ENCODE measurements at places on chromosomes 12 and 14.

- no peak for DNase-seq
Observed at GRCh38 chr12:112482733-112483132, 64.0 kb downstream of the PTPN11 start.

DNA sequence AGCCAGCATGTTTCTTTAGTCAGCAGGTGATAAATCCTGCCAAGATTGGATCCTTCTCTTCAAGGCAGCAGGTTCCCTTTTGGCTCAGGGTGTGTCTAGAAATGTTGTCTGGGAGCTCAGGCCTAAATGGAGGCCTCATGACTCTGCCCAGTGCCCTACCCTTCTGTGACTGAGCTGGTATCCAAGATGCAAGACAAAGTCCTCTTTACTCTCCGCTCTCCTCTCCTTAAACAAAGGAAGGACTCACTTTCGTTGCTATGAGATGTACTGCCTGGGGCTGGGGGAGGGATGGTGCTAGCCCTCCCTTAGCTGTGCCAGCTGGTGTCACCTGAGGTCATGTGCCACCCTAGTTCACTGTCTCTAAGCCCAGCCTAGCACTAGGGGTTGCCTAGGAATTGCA lies 13.8 kb upstream of the TMPRSS12 start:
- no peak for DNase-seq

DNA sequence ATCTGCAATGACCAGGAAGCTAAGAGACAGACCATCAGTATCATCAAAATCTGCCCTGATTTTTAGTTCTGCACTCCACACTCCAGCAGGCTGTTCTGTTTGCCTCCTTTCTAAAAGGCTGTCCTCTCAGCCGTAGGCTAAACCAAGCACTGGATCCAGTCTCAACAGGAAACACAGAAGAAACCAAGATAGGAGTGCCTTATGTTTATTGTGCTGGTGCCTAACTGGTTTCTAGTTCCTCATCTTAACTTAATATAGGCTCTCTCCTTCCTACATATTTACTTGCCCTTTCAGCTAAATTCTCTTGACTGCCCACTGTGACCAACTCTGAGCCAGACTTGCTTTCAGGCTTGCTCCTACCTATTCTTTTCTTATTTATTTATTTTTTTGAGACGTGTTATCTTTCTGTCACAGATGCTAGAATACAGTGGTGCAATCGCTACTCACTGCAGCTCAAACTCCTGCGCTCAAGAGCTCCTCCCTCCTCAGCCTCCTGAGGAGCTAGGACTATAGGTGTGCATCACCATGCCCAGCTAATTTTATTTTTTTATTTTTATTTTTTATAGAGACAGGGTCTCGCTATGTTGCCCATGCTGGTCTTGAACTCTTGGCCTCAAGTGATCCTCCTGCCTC lies 30.8 kb downstream of the GALNT4 start:
- no peak for DNase-seq

GRCh38 chr12:131473741-131474709 lies 236.9 kb upstream of the SFSWAP start:
- no peak for DNase-seq

- DNase-seq, result no peak
Observed at GRCh38 chr12:119676022-119676421, 8.1 kb downstream of the PRKAB1 start.

DNA sequence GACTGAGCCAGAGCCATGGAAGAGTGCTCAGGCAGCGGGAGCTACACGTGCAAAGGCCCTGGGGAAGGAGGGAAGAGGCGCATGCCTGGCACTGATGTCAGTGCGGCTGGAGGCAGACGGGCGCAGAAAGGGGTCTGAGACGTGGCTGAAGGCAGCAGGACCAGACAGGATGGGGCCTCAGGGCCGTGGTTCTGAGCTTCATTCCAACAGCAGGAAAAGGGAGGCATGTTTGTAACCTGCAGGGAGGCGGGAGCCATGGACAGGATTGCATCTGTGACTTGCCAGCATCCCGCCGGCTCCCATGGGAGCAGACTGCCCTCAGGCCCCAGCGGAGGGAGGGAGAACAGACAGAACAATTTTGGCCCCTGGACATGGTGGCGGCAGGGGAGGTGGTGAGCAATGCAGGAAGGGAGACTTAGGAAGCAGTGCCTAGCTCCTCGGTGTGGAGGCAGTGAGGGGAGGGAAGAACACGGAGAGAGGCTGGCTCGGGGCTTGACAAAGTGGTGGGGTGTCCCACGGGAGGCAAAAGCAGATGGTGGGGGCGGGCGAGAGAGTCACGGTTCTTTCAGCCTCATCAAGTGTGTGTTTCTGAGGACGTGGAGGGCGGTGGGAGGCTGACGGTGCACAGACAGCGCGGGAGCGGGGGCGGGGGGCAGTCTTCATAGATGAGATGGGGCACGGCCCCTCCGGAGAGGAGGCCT lies 33.3 kb upstream of the INF2 start:
- DNase-seq, result no peak

GRCh38 chr12:50595667-50596066 lies 90.9 kb downstream of the DIP2B start:
- no peak for DNase-seq

DNA sequence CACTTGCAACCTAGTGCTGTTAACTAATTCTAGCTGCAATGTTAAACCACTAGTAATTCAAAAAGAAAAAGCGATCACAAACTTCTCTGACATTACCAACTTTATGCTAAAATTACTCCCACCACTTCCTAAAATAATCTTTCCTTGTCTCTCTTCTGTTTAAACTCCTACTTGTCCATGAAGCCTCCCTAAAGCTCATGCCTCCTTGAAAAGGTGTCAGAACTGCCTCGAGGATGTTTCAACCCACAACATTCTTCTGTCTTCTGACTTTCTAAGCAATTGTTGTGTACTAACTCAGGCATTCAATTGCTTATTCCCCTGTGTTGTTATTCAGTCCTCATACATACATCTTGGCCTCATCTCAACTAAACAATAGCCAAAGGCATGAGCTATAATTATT lies 5.9 kb downstream of the GNPTAB start:
- no peak for DNase-seq

DNA sequence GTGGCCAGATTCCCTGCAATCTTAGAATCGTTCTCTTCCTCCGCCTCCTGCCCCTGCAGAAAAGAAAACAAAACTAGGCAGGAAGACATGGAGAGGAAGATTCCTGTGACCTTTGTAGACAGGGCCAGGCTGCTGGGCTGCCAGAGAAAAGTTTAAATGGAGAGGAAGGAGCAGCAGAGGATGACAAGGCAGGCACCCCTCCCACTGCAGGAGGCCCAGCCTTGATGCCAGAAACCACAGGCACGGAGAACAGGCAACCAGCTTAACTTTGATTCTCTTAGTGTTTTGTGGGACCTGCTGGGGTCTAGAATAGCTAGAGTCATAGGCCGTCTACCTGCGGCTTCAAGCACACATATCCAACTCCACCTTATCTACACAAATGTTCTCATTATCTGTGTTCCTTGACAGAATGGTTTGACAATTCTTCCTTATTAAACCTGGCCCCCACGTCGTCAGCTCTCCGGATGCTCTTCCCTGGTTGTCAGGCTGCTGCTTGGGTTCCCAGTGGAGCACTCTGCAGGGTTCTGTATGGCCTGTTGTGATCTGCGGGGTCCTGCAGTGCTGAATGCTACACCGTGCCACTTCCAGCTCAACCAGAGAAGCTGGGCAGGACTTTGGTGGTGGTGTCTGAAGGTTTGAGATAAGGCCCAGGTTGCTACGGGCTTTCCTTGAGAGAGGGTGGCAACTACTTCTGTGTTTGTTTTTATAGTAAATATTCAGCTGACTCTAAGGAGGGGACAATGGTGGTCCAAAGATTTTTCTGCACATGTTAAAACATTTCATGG lies 609.5 kb downstream of the AACS start:
- DNase-seq, result no peak

- peak; percentile 45 for DNase-seq
Observed at GRCh38 chr14:71658261-71658860, 273.9 kb upstream of the RGS6 start.

DNA sequence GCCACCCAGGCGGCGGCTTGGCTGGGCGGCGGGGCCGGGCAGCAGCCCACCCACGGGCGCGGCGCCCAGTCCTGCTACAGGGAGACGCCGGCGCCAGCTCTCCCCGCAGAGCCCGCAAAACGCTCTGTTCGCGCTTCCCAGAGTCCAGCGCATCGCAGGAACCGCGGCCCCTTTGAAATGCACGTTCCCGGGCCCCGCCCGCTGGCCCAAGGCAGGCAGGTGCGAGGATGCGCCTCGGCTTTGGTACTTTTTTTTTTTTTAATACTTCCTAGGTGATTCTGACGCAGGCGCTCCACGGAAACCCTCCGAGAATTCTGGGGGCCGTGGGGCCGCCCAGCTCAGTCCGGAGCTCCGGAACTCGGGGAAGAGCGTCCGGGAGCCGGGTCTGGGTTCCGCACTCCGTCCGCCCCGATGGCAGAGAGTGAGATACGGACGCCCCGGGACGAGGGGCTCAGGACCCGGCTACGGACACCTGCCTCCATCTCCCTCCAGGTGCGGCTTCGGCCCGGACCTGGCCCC lies 483 bp downstream of the POC1B start:
- DNase-seq, result no peak

- DNase-seq, result no peak
Observed at GRCh38 chr14:96501217-96501739, 904 bp upstream of the PAPOLA start.

- DNase-seq, result no peak
Observed at GRCh38 chr12:100077367-100077766, 65.3 kb downstream of the BLTP3B start.

- DNase-seq, result peak; percentile 98
Observed at GRCh38 chr12:80593766-80594165, 113.7 kb upstream of the MYF6 start.

- peak; percentile 58 for DNase-seq
Observed at GRCh38 chr12:15778126-15778525, 11.1 kb downstream of the EPS8 start.

DNA sequence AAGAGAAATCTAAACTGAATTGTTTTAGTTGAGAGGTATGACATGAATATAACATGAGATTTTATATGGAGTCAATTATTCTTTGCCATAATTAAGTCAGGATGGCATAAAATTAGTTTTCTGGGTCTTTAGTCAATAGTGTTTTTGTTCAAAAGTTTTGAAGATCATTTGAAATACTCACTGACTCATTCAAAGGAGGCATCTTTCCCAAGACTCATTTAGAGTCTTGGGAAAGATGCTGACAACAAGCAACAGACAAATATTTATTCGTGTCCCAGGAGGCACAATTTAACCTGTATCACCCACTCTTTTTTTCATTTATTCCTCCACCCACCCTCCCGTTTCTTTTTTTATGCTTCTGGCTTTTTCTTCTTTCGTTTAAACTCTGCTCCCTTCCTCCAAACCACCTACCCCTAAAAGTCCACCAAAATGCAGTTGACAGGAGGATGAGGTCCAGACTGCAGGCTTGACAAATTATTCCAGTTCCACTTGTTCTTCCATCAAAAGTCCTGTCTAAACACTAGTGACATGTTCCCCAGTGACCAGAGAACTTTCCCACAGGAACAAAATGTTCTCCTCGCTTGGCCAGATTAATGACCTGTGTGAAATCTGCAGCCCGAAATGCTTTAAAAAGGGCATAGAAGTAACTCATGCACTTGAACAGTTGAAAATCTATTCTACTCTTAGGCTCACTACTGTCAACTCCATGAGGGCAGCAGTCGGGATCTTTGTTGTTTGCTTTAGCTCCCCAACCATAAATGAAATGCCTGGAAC lies 43.3 kb upstream of the CSRP2 start:
- DNase-seq, result no peak

DNA sequence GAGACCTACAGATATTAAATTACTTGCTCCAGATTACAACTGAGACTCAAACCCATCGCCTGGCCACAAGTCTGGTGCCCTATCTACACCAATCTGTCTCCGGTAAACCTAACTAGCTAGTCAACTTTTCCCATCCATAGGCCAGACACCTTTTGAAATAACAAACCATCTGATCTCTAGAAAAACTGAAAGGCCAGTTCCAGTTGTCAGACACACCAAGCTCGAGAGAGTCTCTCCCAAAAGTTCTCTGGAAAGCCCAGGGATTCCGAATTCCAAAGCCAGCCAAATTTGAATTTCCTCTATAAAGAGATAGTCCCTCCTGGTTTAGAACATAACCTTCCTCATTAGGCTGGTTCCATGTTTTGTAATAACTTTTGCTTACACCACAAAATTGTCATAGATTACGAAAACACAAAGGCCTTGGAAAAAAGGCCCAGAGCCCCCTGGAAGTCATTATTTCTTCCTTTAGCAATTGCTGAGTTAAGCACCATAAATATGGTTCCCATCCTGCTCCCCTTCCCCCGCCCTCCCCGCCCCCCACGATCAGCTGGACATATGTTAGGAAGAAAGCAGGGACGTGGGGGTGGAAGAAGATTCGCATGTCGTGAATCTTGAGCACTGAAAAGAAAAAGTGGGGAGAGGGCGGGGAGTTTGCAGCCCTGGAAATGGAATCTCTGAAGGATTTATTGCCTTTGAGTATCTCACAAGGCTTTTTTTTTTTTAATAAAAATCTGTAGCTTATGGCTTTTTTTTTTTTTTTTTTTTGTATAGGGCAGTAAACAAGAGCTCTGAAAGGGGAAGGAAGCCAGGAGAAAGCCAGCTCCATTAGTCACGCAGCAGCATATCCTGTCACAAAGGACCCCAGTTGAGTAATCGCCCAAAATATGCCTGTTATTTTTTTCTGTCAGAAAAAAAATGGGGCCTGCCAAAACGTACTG lies 110.4 kb downstream of the ZFP36L1 start:
- peak; percentile 99 for DNase-seq

Data from fibroblast of skin of right quadriceps (primary cell).